ENCODE measurements at places on chromosomes 16 and 17.

GRCh38 chr16:83137326-83137781 lies 510.6 kb downstream of the CDH13 start:
- DNase-seq: no peak

DNA sequence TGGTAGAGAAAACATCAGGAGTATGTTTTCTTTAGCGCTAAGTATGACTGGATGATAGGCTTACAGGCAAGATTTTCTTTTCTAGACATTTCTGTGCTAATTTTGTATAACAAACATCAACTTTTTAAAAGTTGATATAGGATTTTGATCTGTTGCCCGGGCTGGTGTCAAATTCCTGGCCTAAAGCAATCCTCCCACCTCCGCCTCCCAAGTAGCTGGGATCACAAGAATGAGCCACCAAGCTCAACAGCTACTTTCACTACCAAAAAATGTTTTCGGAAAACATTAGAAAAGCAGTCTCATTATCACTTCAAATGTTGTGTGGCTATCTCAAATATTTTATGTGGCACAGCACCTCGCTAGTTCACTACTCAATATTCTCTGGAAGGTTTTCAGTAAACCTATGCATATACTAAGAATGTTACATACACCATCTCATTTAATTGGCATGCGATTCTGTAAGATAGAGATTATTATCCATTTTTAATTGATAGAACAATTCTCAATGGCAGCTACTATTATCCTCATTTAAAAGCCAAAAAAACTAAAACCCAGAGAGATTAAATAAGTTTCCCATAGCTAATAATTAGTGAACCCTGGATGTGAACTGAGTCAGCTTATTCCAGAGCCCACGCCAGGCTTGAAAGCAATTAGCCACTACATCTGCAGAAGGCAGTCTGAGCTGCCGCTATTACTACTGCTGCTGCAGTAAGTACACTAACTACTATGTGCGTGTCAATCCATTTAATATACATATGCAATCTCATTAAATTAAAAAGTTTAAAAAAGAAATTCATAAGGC lies 41.7 kb downstream of the CREBBP start:
- no peak for DNase-seq

DNA sequence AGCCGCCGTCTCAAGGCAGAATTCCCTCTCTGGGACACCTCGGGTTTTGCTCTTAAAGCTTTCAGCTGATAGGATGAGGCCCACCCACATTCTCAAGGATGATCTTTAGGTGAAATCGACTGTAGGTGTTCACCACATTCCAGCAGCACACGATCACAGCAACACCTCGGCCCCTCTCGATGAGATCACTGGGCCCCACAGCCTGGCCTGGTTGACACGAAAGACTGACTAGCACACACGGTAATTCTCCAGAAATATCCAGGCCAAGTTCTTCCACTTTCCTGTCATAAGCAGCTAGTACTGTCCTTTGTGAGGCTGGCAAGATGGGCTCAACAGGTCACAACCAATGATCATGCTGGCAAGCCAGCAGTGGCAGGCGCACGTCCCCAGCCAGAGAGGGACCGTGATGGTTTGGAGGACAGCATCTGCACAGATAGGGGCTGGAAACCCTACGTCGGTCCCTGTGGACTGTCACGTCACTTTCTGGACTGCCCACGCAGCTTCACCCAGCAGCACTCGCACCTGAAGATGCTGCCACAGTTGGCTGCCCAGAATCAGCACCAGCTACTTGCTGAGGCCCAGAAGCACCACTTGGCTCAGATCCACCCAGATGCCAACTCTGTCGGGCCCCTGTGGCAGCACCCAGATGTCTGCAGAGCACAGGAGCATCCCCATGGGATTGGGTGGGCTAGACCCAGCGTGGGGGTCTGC lies 17.4 kb downstream of the TMC6 start:
- DNase-seq: no peak

GRCh38 chr16:4435337-4436067 lies 9.8 kb downstream of the DNAJA3 start:
- DNase-seq: no peak

DNA sequence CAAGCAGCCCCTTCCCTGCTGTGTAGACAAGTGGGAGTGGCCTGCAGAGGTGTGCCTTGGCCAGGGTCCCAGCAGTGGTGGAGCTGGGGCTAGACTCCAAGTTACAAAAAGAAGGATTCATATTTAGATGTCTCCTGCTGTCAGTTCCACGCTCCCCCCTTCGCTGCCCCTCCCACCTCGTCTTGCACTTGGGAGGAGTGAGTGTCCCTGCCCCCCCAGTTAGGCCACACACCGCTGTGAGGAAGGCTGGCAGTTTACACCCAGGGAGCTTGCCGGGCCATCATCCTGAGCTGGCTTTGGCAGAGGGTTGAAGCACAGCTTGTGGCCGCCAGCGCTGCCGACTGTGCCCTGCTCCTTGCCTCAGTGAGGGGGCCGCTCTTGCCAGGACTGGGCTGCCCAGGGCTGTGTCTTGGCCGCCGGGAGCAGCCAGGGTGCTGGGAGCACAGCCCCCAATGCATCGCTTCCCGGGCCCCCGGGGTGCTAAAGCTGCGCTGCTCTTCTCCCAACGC lies 44.3 kb downstream of the ELAC2 start:
- no peak for DNase-seq

GRCh38 chr17:68700421-68700820 lies 99.3 kb upstream of the FAM20A start:
- no peak for DNase-seq

DNA sequence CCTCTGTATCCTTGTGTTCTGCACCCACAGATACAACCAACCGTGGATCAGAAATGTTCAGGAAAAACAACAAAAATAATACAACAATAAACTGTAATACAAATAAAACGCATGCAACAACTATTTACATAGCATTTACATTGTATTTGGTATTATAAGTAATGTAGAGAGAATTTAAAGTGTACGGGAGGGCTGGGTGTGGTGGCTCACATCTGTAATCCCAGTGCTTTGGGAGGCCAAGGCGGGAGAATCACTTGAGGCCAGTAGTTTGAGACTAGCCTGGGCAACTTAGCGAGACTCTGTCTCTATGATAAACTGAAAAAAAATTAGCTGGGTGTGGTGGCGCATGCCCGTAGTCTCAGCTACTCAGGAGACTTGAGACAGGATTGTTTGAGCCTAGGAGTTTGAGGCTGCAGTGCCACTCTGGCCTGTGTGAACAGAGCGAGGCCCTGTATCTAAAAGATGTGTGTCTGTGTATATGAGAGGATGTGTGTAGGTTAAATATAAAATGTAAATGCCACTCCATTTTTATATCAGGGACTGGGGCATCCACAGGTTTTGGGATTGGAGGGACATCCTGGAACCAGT lies 13.3 kb downstream of the SEC14L1 start:
- no peak for DNase-seq

DNA sequence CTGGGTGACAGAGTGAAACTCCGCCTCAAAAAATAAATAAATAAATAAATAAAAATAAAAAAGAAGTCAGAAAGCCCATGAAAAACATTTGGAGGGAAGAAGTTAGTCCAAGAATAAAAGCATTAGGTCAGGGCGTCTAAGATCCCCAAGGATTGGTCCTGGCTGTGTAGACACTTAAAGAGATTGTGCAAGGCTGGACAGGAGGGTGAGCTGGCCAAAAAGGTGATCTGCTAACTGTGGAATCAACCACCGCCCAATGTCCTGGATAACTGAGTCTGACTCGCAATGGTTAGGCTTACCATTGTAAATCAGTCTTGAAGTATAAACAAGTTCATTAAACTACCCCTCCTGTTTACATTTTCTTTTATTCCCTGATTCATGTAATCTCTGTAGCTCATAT lies 8.8 kb upstream of the ABCA8 start:
- no peak for DNase-seq

DNA sequence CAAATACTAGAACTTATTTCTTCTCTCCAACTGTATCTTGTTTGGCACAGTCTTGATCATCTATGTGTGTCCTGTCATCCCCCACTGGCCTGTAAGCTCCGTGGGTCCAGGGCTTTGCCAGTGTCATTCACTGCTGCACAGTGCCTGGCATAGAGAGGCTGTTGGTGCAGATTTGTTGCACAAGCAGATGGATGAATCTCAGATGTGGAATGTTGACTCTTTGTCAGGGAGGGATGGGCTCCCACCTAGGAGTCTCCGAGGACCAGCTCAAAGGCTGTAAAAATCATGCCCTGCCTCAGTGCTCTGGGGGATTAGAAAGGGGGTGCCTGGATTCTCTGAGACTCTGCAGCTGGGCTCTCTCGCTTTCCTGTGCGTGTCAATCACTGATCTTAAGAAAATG lies 60.6 kb downstream of the RAB11FIP4 start:
- DNase-seq: no peak

DNA sequence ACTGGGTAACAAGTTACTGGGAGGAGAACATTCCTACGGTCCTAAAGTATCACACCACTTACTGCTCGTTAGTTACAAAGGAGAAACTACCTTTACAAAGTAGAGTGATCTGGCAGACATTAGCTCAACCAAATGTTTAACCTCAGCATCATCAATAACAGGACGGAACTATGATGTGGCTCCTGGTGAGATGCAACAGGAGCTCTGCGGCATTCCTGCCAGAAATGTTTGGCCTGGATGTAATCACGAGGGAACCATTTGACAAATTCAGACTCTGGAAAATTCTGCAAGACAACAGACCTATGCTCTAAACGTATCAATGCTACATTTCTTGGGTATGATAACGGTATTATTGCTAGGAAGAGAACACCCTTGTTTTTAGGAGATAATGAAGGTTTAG lies 80.4 kb downstream of the MRM3 start:
- no peak for DNase-seq

DNA sequence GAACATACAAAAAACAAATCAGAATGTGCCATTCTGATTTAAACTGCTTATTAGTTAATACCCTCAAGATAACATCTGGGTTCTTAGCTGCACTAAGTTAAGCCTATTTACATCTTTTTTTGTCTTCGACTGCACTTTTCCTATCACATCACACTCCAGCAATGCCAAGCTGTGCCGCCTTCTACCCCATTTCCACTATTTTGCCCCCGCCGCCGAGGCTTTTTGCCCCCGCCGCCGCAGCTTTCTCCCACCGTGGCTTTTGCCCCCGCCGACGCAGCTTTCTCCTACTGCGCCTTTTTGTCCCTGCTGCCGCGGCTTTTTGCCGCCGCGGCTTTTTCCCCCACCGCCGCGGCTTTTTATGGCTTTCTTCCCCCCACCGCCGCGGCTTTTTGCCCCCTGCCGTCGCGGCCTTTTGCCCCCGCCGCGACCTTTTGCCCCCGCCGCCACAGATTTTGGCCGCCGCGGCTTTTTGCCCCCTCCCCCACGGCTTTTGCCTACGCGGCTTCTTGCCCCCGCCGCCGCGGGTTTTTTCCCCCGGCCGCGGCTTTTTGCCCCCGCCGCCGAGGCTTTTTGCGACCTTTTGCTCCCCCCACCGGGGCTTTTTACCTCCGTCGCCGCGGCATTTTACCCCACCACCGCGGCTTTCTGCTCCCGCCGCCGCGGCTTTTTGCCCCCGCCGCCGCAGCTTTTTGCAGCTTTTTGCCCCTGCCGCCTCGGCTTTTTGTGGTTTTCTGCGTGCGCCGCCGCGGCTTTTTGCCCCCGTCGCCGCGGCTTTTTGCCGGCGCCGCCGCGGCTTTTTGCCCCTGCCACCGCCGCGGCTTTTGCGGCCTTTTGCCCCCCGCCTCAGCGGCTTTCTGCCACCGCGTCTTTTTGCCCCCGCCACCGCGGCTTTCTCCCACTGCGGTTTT lies 331.4 kb upstream of the WSB1 start:
- no peak for DNase-seq

DNA sequence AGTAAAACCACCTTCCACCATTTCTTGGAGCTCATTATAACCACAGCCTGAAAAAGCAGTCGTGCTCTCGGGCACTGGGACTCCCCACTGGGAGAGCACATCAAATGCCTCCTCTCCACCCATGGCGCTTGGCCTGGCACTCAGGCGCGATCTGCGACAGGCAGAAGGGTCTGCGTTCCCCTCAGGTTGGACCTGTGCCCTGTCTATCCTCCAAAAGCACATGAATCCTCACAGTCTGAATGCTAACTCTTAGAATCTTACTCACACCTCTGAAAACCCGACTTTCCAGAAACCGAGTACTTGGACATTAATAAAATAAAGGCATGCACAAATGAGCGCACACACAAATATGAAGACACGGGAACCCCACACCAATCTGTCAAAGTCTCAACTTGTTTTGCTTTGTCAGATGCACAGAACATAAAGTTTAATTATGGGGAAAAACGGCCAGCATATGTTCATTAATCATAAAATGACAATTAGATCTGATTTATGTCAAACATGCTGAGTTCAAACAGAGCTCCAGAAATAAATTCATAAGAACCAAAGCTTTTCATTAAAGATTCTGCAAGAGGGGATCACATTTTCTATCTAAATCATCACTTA lies 20.5 kb upstream of the FAAP100 start:
- no peak for DNase-seq

- DNase-seq: no peak
Measured at GRCh38 chr16:3190949-3191353, 2.9 kb downstream of the OR1F1 start.

DNA sequence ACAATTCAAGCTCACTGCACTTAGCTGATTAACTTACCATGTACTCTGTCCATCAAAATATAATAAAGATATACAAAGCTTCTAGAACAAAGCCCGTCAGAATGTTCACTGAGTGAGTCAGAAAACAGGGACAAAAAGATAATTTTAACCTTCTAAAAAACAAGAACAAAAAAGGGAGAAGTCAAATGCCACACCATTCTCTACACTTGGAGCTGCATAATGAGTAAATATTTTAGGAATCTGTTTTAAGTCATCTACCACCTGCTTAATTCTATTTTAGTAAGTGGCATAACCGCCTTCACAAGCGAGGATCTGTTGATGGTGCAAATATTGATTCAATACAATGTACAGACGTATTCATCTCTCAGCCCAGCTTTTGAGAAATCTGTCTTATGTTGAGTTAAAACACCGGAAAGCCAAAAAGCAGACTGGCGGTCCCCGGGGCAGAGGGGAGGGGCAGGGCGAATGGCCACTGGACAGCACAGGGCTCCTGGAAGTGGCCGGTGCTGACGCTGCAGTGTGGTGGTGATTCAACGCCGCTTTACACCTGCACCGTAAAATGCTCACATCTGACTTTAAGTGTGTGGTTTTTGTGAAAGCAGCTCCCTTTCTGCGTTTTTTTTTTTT lies 20.1 kb downstream of the RAB40B start:
- no peak for DNase-seq

GRCh38 chr16:47371271-47372014 lies 89.4 kb downstream of the ITFG1 start:
- no peak for DNase-seq

- DNase-seq: peak; percentile 24
Measured at GRCh38 chr17:32298298-32298697, 32.7 kb downstream of the RHBDL3 start.

GRCh38 chr16:87361916-87362619 lies 21.5 kb downstream of the FBXO31 start:
- no peak for DNase-seq

All from AML-193 (cell line).